ENCODE measurements at places on chromosomes 4 and X.

DNA sequence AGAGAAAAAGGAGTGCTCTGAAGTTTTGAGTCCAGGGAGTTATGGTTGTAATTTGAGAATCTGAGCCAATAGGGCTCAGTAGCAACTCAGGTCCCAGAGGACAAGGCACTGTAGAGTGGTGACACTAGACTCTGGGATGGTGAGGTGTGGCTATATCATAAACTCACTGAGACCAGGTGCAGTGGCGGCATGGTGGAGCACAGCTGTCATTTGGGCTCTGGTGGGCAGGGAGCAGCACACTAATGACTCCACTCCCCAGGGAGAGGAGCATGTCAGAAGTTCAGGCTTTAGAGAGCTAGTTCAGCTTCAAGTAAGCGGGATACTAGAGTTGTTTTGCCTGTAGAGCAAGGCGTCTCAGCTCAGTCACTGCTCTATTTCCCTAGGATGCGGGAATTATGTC lies 165.4 kb upstream of the USP38 start:
- no peak for DNase-seq

DNA sequence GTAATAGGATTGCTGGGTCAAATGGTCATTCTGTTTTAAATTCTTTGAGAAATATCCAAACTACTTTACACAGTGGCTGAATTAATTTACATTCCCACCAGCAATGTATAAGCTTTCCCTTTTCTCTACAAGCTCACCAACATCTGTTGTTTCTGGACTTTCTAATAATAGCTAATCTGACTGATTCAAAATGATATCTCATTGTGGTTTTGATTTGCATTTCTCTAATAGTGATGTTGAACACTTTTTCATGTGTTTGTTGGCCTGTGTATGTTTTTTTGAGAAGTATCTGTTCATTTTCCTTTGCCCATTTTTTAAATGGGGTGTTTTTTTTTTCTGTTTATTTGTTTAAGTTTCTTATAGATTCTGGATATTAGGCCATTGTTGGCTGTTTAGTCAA lies 659.0 kb upstream of the GNPDA2 start:
- no peak for DNase-seq

- DNase-seq, result no peak
Observed at GRCh38 chrX:21993265-21993664, 38.9 kb upstream of the PHEX start.

DNA sequence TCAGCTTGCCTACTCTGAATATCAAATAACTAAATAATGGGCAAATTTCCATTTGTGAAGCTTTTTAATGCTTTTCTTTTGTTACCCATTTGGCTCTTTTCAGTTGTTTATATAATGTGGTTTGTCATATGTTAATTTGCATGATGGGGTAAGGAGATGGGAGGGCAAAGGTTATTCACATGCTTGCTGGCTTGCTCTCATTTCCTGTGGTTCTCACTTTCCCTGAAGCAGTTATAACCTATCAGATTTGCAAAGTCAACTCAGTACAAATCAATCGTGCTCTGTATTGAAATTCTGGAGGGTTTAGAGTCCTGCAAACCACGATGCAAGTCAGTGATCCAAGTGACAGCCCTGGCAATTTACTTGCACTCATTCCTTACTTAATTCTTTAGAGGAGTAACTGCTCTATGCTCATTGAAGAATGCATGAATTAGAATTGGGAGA lies 711.2 kb downstream of the ADGRL3 start:
- no peak for DNase-seq

DNA sequence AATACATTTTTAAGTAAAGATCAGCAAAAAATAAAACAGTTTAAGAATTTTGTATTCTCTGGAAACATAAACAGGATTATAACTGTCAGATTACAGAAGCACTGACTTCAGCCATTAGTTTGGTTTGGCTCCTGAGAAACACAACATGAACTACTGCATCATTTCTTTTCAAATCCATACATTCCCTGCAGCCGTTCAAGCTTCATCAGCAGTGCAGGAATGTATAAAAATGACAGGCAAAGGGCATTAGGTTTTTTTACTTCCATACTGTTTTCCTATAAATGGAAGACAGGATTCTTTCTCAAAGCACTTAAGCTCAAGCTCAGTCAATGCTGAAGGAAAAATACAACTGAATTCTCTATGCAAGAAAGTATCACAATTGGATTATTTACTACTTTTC lies 4.2 kb upstream of the MAB21L2 start:
- DNase-seq, result no peak
